ENCODE measurements at places on chromosomes 6 and 20. TPM values are rescaled to one million over a fixed set of nuclear protein-coding genes. Genes with fewer than 3 reads are reported as not detected.

Gene CD93
- polyA plus RNA-seq: 38.1 TPM

- DNase-seq: no peak
These were observed 106.7 kb upstream of the CST7 start for GRCh38 chr20:24842274-24842917.

DNA sequence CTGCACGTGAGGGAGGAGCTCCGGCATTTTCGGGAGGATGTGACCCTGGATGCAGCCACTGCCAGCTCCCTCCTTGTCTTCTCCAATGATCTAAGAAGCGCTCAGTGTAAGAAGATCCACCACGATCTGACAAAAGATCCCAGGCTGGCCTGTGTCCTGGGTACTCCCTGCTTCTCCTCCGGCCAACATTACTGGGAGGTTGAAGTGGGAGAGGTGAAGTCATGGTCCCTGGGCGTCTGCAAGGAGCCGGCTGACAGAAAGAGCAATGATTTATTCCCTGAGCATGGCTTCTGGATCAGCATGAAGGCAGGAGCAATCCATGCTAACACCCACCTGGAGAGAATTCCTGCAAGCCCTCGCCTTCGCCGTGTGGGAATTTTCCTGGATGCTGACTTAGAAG is 2.8 kb downstream of the RFPL4B start:
- DNase-seq: no peak

GRCh38 chr6:1251198-1252155 is 60.4 kb upstream of the FOXQ1 start:
- DNase-seq: no peak

Gene FAXC
- polyA plus RNA-seq: 5.1 TPM

DNA sequence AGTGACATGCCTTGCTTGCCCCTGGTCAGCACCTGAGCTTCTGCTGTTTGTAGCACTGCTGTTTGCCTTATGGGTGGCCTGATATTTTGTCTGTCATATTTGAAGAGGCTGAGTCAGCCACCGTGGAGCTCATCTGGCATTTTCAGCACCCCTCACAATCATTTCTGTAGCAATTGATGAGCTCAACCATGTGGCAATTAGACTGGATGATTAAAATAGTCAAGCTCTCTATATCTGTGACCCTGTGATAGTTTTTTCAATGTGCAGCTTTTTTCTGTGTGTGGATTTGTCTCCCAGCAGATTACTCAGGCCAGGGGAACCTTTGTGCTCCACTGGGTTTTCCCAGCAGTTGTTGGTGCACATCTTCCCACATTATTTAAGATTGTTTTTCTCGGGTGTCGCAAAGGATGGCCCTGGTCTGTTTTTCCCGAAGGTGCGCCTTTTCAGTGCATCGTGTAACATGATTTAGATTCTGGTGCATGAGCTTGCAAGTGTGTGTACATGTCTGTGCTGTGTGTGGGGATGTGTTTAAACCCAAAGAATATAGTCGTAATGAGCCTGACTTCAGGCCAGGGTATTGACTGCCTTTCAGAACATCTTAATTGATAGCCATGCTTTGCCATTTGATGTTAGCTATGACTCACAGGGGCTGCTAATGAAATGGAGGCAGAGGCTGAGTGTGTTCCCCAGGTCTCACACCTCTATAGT is 31.6 kb upstream of the GLP1R start:
- DNase-seq: no peak

Gene SIRPD
- not detected for polyA plus RNA-seq

Gene ZNF311
- 5.4 TPM for polyA plus RNA-seq

- no peak for DNase-seq
These were observed 90.9 kb upstream of the GCM1 start for GRCh38 chr6:53239526-53239925.

Gene BMP5
- polyA plus RNA-seq: 6.7 TPM

Gene KCNK15
- polyA plus RNA-seq: 0.06 TPM

Gene NAPB
- polyA plus RNA-seq: 25.0 TPM

Measured in renal cortex interstitium (tissue), 15 donors.